Activated T-cell treated with anti-CD3 and anti-CD28 coated beads, Interleukin-2, amount 50 U/mL, for 4 hours (primary cell): ENCODE measurements at places on chromosomes 6 and 20. TPM values are rescaled to one million over a fixed set of nuclear protein-coding genes. Genes with fewer than 3 reads are reported as not detected.

The NRM gene
- 10.2 TPM for total RNA-seq

The PKIB gene
- total RNA-seq, result not detected

The TBC1D7 gene
- 18.4 TPM for total RNA-seq

The DNAH8 gene
- 0.11 TPM for total RNA-seq

The DSP gene
- 0.14 TPM for total RNA-seq

The SIRPB1 gene
- total RNA-seq, result 0.34 TPM

- DNase-seq, result no peak
These were observed 52.4 kb downstream of the OPN5 start for GRCh38 chr6:47834196-47834595.

DNA sequence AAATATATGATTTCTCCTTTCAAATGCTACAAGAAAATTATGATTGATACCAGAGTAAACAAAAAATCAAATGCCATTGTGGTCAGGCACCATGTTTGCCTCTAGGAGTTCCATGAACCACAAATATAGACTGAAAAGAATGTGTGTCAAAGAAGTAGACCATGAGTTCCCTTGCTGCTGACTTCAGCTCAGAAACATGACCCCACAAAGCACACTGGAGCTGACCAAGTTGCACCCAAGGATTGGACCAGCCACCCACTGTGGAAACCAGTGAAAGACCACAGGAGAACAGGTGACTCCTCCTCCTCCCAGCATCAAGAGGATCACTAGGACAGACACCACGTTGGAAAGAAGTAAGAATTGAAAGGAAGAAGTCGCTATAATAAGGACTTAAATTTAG lies 90.8 kb upstream of the TENT5A start:
- no peak for DNase-seq

- no peak for DNase-seq
These were observed 102.3 kb downstream of the IYD start for GRCh38 chr6:150470960-150471665.

DNA sequence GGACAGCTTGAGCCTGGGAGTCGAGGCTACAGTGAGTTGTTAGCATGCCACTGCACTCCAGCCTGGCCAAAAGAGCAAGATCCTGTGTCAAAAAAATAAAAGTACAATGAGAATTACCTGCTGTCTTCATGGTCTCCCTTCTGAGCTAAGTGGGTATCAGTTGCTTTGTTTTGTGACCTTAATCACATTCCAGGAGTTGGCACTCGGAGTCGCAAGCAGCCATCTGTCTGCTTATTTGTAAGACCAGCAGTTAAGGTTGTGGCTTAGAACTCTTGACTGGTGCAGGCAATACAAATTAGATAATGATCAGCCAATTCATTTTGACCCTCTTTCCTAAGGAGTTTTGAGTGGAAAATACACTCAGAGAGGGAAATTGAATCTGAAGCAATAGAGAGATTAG lies 114.0 kb downstream of the MYO6 start:
- no peak for DNase-seq
